Stimulated activated CD8-positive, alpha-beta memory T cell treated with anti-CD3 and anti-CD28 coated beads, Interleukin-15, amount 100 ng/mL, for 24 hours (primary cell): ENCODE measurements at places on chromosomes 7 and 10.

GRCh38 chr10:112605063-112605462 lies 158.0 kb downstream of the VTI1A start:
- DNase-seq: no peak

- no peak for DNase-seq
These were observed 290.9 kb downstream of the CAMK1D start for GRCh38 chr10:12639996-12640944.

DNA sequence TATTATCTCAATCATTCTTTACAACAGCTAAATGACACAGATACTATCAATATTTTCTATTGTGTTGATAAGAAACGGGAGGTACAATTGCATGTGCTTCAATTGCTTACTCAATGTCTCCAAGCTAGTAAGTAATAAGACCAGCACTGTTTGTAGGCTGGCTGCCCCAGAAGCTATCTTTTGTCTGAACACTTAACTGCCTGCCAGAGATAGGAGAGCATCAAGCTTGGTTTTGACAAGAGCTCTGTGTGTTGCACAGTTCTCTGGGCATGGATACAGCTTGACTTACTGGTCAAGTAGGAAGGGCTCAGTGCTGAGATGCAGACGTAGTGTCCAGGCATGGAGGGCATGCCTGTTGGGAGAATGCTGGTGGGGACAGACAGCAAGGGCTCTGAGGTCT lies 26.3 kb upstream of the CAPZA2 start:
- no peak for DNase-seq

GRCh38 chr7:25235471-25235870 lies 7.2 kb upstream of the NPVF start:
- DNase-seq: no peak

DNA sequence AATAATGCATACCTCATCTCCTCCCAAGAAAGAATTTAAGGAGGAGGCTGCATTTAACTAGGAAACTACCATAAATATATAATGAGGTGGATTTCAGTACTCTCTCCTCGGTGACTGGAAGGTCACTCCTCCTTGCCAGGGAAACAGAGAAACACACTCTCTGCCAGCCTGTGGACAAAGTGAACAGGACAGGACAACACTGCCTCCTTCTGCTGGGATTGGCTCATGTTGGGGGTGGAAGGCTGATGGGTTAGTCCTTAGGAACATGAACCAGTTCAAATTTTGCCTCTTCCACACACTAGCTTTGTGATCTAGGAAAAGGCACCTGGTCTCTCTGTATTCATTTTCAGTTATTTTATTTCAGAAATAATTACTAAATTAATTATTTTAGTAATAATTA lies 50.6 kb upstream of the STEAP4 start:
- no peak for DNase-seq

DNA sequence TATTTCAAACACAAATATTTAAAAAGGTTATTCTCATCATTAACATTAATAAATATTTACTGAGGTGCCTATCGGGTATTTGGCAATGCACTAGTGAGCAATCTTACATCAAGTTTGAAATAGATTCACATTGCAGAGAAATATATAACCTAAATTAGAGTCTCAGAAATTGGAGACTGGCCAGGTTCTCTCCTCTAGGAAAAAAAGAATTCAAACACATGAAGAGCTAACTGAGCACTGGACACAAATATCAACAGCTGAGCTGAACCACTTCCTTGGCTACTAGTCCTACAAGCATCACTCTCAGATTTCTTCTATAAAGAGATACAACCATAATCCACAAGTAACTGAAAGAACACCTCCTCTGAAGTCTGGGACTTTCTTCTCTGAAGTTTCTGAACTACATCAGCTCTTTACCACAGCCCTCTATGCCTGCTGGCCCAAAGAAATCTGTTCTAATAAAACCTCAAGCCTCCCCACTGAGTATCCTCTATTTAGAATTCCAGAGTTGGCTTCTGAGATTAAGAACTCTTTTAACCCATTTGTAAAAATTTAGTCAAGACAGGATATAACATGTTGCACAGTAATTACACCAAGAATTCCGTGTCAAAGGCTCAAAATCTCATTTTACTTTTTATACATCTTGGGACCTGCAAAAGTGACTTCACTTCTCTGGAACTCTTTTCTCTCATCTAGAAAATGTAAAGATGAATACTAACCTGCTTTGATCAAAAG lies 45.2 kb downstream of the MTERF1 start:
- DNase-seq: no peak

DNA sequence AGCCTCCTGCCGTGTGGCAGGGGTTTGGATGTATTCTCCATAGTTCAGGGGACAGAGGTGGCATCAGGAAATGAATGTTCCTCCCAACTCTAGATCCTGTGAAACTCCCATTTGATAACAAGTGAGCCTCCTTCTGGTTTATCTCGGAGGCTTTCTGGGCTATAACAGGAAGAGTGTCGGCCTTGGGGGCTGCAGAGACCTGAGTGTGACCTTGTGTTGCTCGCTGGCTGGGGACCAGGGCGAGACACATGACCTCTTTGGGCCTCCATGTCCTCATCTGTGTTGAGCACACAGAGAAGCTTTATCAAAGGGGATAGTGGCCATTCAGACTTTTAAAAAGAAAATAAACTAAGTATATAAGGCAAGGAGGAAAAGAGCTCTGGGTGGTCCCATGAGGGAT lies 78.0 kb upstream of the SMNDC1 start:
- no peak for DNase-seq

DNA sequence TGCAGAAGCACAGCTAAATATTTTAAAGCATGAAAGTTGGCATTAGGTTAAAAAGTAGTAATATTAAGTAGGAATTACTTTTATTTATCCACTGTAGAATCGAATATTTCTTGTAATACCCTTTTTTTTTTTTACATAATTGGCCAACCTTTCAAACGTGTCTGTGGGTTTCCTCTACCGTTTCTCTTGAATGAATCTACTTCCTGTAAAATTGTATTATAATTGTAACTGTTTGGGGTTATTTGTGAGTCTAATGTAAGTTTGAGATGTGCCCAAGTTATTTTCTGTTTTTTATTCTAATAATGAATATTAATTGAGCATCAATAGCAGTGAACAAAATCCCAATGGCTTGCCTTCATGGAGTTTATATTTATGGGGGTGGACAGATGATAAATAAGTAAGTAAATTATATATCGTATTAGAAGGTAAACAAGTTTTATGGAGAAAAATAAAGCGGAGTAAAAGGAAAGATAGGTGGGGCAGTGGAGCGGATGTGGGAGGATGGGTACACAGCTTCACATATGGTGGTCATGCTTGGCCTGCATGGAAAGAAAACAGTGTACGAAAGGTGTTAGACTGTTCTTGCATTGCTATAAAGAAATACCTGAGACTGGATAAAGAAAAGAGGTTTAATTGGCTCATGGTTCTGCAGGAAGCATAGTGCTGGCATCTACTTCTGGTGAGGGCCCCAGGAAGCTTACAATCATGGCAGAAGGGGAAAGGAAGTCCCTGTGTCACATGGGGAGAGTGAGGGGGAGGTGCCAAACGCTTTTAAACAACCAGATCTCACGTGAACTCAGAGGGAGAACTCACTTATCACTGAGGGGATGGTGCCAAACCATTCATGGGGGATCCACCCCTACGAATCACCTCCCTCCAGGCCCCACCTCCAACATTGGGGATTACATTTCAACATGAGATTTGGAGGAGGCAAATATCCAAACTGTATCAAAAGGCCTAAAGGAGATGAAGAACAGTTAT lies 5.4 kb downstream of the TSPAN13 start:
- DNase-seq: no peak

- no peak for DNase-seq
These were observed 148.5 kb downstream of the ARHGAP22 start for GRCh38 chr10:48456361-48456804.

DNA sequence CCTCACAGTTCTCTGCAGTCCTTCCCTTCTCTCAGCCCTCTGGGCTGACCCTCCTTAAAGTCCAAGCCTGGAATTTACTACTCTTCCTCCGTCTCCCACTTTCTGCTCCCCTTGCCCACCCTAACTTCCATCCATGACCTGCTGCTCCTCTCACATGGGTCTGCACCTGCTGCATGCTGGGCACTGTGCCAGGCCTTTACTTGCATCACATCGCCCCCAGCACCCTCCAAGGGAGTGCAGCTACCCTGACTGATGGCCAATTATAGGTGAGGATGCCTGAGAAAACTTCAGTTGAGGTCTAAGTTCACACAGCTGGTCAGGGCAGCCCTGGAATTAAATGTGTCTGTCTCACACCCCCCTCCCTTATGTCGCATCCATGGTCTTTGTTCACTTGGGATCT lies 53.6 kb upstream of the ZPBP start:
- DNase-seq: no peak

- no peak for DNase-seq
These were observed 107.8 kb downstream of the ADARB2 start for GRCh38 chr10:1629326-1630198.

DNA sequence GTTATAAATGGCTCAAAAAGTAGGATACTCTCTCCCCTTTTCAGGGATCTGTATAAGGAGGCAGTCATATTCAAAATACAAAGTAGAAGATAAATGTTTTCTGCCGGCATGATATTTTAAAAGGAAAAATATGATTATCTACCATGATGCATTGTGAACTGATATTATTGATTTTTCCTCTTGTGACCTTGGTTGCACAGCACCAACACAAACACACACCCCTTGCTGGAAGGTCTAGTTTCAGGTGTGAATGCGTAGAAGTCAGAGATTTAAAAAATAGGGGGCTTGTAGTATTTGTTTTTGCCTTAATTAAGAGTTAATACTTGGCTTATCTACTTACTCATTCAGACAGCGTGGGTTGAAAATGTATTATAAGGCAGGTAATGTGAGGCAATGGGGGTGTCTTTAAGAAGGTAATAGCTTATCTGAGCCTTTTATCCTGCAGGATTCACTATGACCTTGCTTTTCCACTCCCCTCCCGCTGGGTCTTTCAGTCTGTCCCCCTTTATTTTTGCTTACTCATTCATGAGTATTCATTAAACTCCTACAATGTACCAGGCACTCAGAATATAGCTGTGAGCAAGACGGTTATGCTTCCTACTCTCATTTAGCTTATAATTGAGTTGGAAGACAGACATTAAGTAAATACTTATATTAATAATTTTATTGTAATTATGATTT lies 390.6 kb downstream of the SDK1 start:
- no peak for DNase-seq

GRCh38 chr7:32648408-32649156 lies 153.3 kb downstream of the AVL9 start:
- DNase-seq: no peak

DNA sequence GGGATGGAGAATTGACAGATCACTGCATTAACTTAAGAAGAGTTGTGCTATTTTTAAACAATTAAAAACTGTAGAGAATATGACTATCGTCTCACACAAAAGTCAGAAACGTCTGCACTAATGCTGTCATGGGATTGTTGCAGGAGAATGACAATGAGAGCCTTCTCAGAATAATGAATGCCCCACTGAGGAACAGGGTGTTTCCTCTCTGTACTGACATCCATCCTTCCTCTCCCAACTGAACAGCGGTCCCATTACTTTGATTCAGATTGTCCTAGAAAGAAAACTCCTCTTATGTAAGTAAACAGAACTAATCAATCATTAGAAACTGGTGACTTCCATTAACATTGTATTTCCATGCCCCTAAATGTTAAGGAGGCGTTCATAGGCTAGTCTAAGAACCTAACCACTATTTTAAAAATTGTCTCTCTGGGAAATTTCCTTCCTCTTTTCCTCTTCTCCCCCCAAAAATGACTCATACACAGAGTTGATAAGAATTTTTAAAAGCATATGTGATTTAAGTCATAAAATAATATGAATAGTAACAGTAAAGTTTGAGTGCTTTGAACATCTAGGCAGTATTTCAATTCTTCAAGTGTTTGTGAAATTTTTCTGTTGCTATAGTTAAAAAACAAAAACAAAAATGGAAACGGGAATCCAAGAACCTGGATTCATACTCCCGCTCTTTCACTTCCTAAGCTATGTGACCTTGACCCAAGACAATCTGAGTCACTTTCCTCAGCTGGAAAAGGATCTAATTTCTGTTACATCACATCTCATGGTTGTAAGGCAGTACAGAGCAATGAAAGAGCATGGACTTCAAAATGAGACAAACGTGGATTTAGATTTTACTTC lies 12.7 kb upstream of the MACC1 start:
- no peak for DNase-seq

- DNase-seq: no peak
These were observed 103.1 kb downstream of the ANK3 start for GRCh38 chr10:60286559-60286958.

DNA sequence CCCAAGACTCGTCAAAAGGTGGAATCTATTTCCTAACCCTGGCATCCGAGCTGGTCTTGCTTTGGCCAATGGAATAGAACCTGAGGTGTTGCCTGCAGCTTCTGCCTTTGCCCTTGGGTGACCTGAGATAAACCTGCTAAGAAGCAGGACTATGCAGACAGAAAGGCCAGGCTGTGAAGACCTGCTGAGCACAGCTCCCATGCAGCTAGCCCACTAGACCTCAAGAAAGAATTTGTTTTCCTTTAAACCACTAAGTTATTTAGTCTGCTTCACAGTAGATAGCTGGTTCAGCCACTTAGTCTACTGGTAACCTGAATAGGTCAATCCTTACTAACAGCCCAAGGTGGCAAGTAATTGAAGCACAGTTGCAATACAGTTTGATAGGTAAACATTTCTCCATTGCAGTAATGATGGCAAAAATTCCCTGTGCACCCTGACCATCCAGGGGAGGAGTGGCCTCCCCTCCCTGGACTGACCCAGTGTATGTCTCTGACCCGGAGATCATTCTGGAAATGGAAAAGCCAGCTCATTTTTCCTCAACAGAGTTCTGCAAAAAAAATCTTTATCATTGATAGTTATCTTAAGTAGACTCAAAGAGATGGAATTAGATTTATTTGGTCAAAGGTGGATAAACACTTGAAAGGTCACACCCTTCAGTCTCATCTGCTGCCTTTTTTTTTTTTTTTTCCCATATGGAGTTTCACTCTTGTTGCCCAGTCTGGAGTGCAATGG lies 20.0 kb downstream of the TNS3 start:
- DNase-seq: no peak

DNA sequence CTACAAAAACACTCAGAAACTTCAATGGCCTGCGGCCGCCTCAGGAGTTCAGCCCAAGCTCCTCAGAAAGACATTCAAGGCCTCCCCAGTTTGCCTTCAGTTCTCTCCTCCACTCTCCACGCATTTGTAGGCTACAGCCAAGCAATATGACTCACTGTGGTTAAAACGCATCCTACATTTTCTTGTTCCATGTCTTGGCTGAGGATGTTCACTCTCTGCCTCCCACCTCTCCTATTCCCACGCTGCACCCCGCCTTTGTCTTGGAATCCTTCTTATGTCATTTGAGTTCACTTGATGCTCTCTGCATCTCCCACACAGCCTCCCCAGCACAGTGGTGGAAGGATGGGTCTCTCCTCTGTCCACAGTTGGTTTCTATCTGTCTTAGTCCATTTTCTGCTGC lies 184.8 kb downstream of the NPSR1 start:
- no peak for DNase-seq

GRCh38 chr7:95723583-95724180 lies 48.7 kb upstream of the DYNC1I1 start:
- no peak for DNase-seq

GRCh38 chr7:106356-106755 lies 86.0 kb upstream of the FAM20C start:
- DNase-seq: no peak

GRCh38 chr10:104581884-104582601 lies 59.0 kb upstream of the SORCS3 start:
- no peak for DNase-seq

GRCh38 chr10:57362811-57363210 lies 904.9 kb downstream of the IPMK start:
- no peak for DNase-seq
